ENCODE measurements at places on chromosomes 13 and 19.
A peak's percentile ranks its signal among the peaks of the same experiment; 100 is the strongest.

DNA sequence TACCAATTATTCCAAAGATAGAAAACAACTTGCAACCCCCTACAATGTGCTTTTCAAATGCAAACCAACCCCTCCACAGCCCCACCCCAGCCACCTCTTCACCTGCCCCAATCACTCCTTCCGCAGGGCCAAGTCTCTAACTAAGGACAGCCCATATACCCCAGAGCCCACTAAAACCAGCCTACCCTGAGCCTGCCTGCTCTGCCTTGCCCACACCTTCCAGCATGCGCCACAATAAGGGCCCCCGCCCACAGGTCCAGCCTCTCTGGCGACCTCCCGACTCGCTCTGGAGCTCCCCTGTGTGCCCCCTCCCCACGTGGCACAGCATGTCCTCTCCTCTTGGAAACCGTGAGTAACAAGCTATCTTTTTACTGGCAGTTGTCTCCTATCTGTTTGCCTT, 42.8 kb upstream of the MEDAG start:
- no peak for DNase-seq

DNA sequence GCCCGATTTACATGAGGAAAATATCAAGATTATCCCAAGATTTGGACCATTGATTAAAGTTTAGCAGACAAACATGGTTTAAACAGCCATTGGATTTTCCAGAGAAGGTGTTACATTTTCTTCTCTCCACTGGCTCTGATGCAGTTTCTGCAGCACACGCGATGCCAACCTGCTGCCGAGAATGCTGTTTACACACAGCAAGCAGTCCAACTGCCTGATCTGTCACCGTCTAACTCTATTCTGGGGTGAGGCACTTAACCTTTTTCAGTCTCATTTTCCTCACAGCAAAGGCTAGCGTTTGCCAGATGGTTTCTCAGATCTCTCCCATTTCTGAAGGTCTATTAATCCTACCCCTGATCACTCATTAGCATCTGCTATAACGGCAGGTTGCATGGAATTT, 763.5 kb upstream of the GPC6 start:
- no peak for DNase-seq

DNA sequence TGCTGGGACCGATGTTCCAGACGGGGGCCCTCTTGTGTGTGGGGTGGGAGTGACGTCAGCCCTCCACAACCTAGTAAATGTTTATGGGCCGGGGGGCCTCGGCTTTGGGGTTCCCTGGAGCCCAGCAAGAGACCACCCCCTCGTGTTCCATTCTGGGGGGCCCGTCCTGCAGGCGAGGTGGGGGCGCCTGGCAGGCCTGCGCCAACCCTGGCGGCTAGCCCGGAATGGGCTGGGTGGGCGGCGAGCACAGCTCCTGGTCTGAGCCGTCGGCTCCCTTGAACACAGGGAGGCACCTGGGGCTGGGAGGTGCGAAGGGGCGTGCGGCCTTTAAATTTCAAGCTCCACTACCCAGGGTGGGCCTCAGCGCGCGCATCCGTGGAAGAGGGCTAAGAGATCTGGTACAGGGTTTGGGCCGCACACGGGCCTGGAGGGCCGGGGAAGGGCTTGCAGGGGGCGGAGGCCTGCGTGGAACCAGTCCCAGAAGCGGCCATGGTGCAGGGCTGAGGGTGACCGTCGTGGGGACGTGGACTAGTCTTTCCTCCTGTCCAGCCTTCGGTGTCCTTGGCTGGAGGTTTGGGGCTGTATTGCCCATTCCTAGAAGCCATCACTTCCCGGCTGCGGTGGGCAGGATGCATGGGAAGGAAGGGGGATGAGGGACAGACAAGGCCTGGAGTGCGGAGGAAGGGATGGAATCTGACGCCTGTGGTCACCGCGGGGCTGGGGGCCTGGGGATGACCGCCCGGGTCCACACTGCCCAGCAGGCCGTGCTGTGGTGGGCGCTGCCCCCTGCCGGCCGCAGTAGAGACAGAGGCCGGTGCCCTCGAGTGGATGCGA, 11.4 kb downstream of the NDUFA11 start:
- DNase-seq = no peak

- DNase-seq = no peak
Measured at GRCh38 chr13:107834281-107834680, 381.1 kb downstream of the LIG4 start.

GRCh38 chr19:6417713-6418561, 6.7 kb downstream of the KHSRP start:
- DNase-seq = no peak

GRCh38 chr19:2113439-2114211, 16.9 kb downstream of the IZUMO4 start:
- no peak for DNase-seq

DNA sequence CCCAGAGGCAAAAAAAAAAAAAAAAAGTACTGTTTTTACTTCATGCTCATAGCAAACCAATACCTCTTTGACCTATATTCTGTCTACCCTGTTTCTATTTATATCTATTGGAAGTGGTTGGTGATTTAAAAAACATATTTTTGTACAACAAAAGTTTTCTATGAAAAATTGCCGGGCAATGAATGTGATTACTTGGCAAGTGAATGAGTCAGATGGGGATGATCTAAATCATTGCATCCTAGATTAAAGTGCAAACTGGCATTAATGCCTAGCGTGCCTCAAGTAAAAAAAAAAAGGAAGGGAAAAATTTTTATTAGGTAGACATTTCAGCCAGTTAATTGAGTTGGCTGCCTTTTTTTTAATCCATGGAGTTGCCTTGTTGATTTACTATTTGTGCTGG, 500.6 kb downstream of the KCTD12 start:
- DNase-seq = peak; percentile 52

DNA sequence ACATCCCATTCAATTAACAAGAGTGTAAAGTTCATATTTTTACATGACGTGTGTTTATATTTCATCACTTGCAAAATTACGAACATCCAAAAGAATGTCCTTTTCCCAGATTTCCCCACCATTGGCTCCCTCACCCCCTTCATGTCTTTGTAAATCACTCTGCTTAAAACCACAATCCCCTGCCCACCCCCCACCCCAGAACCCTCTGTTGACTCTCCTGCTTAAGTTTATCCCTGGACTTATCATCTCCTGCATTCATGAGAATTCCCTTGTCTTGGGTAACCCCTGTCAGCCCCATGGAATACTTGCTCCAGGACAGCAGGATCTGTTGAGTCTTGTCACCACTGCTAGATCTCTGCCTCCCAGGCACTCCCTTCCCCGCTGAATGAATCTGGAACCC, 109.9 kb downstream of the COL4A1 start:
- no peak for DNase-seq

GRCh38 chr13:99028890-99029289, 51.0 kb upstream of the DOCK9 start:
- DNase-seq = no peak

- DNase-seq = no peak
Measured at GRCh38 chr13:60210510-60211330, 47.0 kb upstream of the DIAPH3 start.

- no peak for DNase-seq
Measured at GRCh38 chr19:51593138-51593890, 22.2 kb downstream of the ZNF175 start.

- DNase-seq = no peak
Measured at GRCh38 chr13:113113846-113114271, 8.3 kb downstream of the F7 start.

- no peak for DNase-seq
Measured at GRCh38 chr19:52778811-52779210, 7.8 kb downstream of the ZNF600 start.

- DNase-seq = no peak
Measured at GRCh38 chr19:39953915-39954314, 17.1 kb upstream of the PSMC4 start.

DNA sequence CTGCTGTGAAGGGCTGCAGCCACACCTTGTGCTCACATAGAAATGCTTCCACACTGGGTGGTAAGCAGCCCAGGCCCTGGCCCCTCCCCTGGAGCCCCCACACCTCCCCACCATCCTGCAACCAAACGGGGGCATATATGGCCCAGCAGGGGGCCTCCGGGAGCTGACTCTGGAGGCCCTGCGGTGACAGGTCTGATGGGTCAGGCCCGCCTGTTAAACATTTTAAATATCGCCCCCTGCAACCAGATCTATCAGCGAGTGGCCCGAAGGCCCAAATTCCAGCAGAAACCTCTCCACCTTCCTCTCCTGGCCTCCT, 48.0 kb upstream of the KATNAL1 start:
- no peak for DNase-seq

GRCh38 chr13:72129117-72129516, 262.1 kb upstream of the DACH1 start:
- no peak for DNase-seq

DNA sequence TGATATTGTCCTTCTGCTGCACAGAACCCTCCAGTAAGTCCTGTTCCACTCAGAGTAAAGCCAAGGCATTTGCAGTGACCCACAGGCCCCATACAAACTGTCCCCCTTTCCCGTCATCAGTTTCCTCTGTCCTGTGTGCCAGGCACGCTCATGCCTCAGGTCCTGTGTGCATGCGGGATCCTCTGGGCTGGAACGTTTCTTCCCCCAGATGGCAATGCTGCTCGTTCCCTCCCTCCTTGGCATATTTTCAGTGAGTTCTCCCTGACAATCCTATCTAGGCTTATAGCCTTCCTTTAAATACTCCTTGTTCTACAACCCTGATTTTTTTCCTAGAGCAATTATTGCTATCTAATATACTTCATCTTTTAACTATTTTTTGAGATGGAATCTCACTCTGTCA, 5.7 kb downstream of the OPA3 start:
- DNase-seq = no peak

GRCh38 chr13:97430296-97430695, 3.7 kb upstream of the RAP2A start:
- DNase-seq = no peak

DNA sequence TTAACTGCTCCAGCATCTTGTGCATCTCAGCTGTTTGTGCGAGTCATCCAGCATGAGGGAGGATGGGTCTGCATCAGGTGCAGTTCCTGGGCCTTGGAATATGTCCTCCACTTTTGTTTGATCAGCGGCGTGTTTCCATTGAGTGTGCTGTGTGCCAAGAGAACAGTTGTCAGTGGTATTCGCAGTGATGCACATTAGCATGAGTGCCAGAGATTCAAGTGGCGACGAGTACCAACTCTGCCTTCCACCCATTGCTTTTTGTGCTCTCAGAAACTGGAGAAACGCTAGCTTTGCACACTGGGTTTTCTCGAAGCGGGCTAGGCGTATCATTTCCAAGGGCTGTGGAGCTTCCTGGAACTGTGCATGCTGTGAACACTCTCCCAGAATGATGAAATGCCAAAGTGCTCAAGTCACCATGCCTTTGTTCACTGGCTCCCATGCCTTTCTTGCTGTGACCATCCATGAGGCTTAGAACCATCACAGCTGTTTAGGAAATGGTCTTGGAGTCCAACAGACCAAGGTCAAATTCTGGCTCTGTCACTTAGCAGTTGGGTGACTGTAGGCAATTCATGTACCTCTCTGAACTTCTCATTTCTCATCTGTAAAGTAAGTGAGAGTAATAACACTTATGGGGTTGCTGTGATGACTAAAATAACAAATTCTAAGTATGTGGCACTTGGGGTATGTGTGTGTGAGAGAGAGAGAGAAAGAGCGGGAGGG, 18.4 kb downstream of the LRCH1 start:
- DNase-seq = no peak

DNA sequence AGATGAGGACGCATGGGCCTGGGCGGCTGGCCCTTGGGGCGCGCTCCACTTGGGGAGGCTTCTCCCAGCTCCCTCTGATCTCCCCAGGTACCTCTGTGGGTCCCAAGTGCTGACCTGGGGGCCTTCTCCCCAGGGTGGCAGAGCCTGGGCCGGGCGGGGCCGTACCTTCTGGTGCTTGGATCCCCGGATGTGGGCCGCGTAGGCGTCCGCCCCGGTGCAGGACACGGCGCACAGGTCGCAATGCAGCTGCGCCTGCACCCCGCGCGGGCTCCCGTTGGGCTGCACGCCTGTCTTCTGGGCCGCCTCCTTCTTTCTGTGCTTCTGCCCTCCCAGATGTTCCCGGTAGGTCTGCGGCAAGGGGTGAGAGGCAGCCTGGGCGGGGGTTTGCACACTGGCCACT, 41.1 kb upstream of the MATK start:
- no peak for DNase-seq

DNA sequence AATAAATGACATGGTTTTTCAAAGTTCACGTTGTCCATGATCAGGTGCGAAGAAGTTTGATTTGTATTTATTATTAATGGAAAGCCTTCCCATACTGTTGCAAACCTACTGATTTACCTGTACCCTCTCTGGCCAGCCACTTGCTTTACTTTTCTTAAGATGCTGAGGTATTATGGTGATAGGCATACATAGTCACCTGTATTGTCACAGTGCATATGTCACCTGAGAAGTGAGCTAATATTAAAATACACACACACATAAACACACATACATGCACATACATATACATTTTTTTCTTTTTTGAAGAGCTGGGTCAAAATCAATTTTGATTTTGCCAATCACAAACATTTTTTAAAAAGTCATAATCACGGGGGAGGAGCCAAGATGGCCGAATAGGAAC, 72.1 kb downstream of the RNASEH2B start:
- no peak for DNase-seq

GRCh38 chr19:16623576-16623975, 4.4 kb downstream of the MED26 start:
- DNase-seq = no peak

DNA sequence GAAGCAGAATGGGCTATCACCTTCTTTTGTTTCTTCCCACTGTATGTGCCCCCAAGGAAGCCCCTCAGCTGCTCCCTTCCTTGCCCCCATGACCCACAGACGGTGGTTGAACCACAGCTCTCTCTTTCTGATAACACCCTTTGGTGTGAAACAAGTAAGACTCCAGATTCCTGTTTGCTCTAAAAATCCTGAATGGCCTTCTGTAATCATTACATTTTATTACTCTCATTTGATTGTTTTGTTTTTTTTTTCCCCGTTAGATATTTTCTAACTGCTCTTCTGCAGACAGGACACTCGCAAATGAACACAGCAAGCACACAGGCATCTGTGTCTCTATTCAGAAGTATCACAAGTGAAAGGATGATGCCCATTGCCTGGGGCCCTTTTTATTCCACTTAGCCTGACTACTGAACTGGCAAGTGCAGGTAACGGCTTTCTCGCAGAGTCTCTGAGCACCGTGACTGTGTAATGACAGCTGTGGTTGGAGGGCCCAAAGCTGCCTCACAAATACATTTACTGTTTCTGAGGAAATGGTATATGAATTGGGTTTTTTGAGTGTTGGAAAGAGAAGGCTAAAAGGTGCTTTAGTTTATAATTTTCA, 59.3 kb downstream of the OXGR1 start:
- no peak for DNase-seq

DNA sequence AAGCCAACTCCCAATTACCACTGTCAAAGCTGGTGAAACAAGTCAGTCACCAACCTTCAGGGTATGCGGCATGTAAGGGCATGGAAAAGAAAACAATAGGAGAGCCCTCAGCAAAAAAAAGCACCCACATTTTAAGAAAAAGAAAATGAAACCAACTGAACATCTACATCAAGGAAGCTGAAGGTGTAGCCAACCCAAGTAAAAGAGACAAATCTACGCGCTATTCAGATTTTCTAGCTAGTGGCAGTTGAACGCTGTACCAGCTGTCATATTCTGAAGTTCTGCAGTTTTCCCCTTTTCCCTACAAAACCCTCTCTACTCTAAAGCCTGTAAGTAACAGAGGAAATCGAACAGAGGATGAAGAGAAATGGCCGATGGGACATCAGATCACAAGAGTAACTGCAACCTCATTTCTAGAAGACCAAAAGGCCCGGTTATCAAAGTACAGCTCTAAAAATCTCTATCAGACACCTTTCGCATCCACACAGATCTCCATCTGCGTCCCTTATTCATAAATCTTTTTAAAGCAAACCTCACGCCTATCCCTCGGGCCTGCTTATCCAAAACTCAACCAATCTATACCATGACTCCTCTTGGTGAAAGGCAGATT, 1.4 kb downstream of the MYCBP2 start:
- DNase-seq = no peak

Measured in retinal pigment epithelial cell (primary cell).